Urothelium cell line (cell line): ENCODE measurements at places on chromosomes 4 and X.

- DNase-seq = no peak
These were observed 111.0 kb downstream of the CPE start for GRCh38 chr4:165489786-165490185.

- no peak for DNase-seq
These were observed 297.0 kb upstream of the DCAF8L1 start for GRCh38 chrX:28278251-28278650.

DNA sequence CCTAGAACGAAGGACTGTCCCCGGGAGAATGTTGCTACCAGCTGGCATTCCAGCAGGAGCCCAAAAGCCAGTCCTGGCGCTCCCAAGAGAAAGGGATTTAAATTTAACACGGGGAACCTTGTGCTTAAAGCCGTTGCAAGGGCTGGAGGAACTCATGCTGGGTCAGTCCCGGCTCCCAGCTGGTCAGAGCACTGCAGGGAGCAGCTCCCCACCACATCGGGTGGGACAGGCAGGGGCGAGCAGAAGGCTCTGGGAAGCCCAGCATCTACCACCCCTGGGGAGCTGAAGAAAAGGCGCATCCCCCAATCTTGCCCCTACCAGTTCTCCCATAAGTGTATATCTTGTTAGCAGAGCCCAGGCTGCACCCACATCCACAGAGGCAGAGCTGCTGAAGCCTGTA, 15.7 kb downstream of the CFAP99 start:
- DNase-seq = no peak

GRCh38 chr4:145058256-145058655, 39.7 kb downstream of the ANAPC10 start:
- DNase-seq = no peak

DNA sequence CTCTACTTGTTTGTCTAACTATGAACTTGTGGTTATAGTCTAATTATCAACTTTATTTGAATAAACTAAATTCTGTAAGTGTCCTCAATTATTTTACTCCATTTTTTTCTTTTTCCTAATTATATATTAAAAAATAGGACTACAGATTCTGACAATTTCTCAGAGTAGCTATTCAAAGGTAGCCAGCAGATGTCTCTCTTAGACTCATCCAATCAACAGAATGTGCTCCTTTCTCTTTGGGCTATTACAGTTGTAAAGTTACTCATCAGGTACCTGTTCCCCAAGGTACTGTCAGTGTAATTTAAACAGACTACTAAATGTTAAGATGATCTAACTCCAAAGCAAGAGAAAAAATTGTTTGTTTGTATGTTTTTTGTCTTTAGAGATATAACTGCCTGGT, 248.6 kb downstream of the PCDH18 start:
- no peak for DNase-seq

GRCh38 chr4:5730993-5731990, 20.3 kb downstream of the EVC start:
- DNase-seq = no peak

DNA sequence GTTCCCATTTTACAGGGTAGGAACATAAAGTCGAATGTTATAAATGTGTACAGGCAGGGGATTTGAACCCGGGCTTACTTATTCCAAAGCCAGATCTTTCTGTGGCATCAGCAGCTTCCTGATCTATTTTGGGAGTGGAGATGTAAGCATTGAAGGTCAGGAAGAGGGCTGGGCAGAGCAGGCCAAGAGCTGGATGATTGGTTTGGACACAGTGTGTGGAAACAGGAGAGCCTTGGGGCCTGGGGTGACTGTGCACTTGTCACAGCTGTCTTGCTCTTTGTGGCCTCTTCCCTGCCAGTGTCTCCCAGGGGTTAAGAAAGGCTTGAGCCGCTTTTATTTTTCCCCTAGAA, 127.9 kb upstream of the ENPP6 start:
- no peak for DNase-seq

- no peak for DNase-seq
These were observed 497 bp downstream of the HPGD start for GRCh38 chr4:174521800-174522182.

GRCh38 chrX:109844986-109845385, 111.9 kb upstream of the ACSL4 start:
- no peak for DNase-seq

GRCh38 chrX:117898226-117898625, 218.4 kb downstream of the KLHL13 start:
- no peak for DNase-seq

- DNase-seq = no peak
These were observed 10.4 kb downstream of the CLCN5 start for GRCh38 chrX:49932791-49933190.

DNA sequence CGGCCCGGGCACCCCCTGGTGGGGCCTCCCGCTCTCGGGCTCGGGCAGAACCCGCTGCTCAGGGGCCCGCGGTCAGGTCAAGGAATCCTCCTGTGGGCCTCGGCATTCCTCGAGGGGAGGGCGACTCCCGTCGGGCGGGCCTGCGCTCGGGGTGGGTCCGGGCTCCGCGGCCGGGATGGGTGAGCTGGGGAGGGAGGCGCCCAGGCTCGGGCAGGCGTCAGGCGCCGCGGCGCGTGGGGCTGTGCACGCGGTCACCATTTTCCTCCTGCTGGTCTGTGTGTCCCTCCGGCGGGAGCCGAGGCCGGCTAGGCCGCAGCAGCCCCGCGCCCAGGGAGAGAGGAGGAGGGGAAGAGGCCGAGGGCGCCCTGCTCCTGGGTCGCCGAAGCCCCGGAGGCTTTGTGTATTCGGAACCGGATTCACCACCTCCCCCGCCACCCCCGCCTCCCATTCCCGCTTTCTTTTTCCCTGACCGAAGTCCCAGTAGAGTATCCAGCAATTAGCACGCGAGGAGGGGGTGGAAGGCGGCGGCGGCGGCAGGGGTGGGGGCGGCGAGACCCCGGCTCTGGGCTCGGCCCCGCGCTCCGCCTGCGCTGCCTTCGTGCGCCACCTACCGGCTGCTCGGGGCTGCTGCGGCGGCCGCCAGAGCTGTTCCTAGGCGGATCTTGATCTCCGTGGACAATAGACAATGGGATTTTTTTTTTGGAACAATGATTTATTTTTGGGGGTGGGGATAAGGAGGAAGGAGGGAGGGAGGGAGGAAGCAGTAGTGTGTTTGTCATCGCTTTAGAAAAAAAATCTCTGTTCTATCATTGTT, 99.0 kb upstream of the MAML3 start:
- peak; percentile 88 for DNase-seq

DNA sequence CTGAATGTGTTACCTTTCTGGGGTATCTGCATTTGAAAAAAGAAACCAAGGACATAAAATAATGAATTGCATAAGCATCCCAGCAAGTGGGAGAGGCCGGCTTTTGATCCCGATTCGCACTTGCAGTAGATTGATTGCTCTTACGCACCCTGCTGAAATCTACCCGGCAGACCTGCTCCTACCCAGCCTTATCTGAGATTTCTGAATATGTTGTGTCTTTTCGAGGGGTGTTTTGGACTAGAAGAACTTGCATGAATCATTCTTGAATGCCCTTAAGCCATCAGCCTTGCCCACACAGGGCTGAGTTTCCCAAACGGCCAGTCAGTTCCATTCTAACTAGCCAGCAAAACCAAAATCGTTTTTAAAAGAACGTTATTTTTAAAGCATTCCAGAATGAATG, 174.4 kb upstream of the BCOR start:
- no peak for DNase-seq

DNA sequence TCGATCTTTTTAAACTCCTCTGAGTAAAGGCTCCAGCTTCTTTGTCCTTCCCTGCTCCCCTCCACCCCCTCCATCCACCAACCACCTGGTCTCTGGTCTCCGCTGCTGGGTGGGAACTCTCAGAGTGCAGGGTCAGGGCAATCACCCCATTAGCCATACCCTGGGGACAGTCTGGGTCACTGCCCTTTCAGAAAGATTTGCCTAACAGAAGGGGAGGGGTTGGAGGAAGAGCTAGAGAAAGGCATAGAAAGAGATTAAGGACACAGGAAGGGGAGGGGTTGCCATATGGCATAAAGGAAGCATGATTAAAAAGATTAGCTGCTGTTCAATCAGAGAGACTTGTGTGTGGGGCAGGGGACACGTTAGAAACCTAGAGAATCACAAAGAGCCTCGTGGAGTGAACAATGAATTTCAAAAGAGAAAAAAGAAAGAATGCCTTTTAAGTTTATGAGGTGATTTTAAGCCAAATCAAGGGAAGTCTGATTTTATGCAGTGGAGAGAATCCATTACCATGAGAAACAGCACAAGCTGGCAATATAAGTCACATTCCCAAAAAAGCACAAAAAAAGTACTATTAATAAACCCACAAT, 115.5 kb upstream of the ACSL4 start:
- DNase-seq = no peak

GRCh38 chr4:134727696-134728095, 526.1 kb upstream of the PABPC4L start:
- no peak for DNase-seq

GRCh38 chr4:132587626-132588025, 561.5 kb upstream of the PCDH10 start:
- DNase-seq = no peak

DNA sequence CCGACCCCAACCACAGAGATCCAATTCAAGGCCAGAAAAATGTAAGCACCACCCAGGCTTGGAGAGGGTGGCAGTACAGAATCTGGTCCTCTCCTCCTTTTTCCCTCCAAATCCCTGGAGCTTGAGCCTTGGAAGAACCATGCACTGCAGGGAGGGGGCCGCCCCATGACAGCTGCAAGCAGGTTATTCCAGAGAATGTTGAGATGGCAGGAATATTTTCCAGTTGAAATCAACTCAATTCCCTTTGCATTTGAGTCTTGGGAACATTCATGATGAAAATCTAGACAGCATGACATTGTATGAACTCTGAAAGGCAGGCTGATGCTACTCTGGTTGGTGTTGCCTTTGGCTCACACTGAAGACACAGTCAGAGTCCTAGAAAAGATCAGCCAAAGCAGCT, 386.6 kb upstream of the FGF16 start:
- no peak for DNase-seq

- DNase-seq = no peak
These were observed 59.8 kb downstream of the CPLX1 start for GRCh38 chr4:766152-766515.

DNA sequence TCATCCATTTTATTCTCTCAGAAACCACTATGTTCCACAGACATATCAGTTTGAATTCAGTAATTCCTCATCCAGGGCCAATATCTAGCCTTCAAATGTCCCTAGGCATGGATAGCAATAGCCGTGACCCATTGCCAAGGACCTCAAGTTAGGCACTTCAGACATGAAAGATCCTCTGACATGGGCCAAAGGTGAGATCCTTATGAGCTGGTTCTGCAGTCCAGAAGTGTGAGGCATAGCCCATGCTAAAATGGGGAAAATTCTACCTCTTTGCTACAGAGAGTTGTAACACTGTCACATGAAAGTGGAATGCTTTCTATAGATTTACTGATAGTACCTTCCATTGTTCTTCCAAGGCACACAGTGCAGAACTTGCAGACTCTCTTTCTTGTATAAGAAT, 349.7 kb upstream of the GALNT7 start:
- no peak for DNase-seq

GRCh38 chr4:41572516-41572915, 34.6 kb downstream of the LIMCH1 start:
- no peak for DNase-seq

GRCh38 chr4:158962393-158962792, 140.5 kb upstream of the RAPGEF2 start:
- no peak for DNase-seq

DNA sequence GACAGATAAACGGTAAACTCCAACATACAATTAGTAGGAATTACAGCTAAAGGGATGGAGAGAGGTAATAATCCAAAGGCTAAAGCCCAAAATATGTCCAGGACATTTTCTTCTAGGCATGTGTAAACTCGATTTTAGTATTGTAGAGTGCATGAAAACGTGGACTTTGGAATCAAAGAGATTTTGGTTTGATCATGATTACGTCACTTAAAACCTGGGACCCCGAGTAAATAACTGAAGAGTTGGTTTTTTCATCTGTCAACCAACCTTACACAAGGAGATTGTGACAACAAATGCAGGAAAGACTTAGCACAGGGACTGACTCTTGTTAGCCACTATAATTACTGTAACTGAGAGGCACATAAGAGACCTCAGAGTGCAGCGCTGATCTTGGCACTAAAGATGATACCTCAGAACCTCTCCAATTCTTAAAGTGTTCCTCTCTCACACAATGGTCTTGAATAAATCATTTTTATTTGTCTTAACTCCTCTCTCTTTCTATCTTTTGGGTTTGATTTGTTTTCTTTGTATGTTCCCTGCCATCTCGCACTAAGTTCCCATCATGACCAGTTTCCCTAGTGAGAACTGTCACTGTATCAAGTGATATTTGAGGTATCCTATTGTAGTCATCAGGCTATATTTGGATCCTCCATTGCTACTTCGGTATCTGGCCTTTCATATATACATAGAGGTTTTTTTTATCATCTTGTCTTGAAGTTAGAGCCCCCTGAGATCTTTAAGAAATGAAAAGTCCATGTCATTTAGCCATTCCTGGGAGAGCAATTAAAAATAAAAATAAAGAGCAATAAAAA, 32.2 kb upstream of the MSL3 start:
- DNase-seq = no peak

DNA sequence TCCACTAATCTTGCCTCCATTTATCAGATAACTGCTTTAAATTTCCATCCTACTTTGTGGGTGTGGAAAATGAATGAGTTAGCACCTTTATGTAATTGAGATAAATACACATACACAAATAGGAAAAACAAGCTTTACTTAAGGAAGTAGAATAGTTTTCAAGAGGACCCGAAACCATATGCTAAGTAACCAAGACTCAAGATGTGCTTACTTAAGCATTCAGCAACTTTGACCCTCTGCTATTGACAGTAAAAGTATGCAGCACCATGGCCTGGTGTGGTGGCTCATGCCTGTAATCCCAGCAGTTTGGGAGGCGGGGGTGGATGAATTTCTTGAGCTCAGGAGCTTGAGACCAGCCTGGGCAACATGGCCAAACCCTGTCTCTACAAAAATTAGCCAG, 29.9 kb downstream of the RNF175 start:
- DNase-seq = no peak

GRCh38 chr4:155305619-155306018, 71.1 kb downstream of the MAP9 start:
- no peak for DNase-seq

DNA sequence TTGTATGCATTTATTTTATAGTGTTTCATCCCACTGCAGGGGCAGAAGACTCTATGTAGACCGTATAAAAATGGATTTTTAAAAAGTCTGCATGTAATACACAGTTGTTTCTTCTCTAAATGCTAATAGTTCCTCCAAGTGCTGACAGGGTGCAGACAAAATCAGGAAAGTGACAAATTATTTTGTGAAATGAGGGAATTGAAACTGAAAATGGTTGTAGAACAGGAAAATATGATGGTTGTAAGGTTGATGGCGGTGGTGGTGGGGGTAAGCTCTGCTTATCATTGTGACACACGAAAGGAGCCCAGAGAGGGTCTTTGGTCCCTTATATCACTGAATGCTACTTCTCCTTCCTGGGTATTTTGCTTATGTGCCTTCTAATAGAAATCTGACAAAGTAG, 4.3 kb downstream of the IL15 start:
- DNase-seq = no peak

DNA sequence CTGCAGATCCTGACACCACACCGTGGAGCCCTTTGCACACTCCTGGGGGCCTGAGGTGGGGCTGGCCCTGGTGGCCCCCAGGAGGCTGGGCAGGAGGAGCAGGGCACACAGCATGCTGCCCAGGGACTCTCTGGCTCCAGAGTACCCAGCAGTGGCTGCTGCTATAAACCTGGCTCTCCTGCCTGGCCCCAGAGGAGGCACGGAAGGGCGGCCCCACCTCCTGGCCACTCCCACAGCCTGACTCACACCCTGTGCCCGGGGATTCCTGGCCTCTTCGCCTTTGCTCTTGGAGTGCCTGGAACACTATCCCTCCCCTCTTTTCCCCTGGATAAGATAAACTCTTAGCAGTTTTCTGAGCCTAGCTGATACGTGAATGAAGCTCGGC, at the start of gene PSAPL1:
PSAPL1 (minus strand) TSS at position 165 of the 385 bp plus-strand sequence; CDS start at position 114, 51 bp downstream.
- DNase-seq = peak; percentile 88
